NCI-H2029 (cell line): ENCODE measurements at places on chromosomes 5 and 9.
A peak's percentile ranks its signal among the peaks of the same experiment; 100 is the strongest.

- DNase-seq = no peak
Observed at GRCh38 chr9:9996259-9996658, 616.5 kb downstream of the PTPRD start.

GRCh38 chr5:75108931-75109596 lies 56.7 kb upstream of the GCNT4 start:
- DNase-seq = no peak

- DNase-seq = no peak
Observed at GRCh38 chr5:13866792-13867191, 77.7 kb downstream of the DNAH5 start.

DNA sequence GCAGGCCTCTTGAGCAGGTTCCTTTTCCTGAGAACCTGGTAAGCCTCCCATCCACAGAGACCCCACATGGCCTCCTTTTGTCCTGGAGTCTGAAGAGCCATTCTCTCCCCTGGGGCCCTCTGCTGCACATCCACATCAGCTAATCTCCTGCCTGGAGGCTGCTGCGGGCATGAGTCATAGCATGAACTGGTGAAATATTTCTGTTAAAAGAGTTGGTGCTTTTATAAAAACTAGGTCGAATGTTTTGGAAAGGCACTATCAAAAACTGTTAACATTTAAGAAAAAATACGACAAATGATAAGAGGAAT lies 399.4 kb downstream of the CTNND2 start:
- no peak for DNase-seq

DNA sequence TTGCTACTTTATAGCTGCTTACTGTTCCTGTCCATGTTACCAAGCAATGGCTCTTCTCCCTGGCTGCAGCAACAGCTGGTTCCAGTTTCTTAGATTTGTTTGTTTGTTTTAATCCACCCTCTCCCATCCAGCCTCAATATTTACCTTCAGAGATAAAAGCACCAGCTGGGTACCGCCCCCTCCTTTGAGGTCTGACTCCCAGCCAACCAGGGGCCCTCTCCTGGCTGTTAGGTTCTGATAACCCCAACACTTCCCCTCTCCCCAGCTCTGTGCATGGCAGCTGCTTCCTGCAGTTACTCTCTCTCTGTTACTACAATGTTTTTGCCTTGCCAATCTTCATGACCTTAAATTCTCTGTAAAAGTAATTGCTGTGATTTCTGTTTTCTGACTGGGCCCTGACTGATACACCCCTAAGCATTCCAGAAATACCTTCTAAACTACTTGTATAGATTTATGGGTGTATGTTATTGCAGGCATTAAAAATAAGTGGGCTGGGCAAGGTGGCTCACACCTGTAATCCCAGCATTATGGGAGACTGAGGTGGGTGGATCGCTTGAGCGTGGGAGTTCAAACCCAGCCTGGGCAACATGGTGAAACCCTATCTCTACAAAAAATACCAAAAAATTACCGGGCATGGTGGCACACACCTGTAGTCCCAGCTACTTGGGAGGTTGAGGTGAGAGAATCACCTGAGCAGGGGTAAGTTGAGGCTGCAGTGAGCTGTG lies 2.6 kb upstream of the GCNT1 start:
- peak; percentile 91 for DNase-seq

- no peak for DNase-seq
Observed at GRCh38 chr5:134784241-134784920, 25.8 kb downstream of the DDX46 start.

DNA sequence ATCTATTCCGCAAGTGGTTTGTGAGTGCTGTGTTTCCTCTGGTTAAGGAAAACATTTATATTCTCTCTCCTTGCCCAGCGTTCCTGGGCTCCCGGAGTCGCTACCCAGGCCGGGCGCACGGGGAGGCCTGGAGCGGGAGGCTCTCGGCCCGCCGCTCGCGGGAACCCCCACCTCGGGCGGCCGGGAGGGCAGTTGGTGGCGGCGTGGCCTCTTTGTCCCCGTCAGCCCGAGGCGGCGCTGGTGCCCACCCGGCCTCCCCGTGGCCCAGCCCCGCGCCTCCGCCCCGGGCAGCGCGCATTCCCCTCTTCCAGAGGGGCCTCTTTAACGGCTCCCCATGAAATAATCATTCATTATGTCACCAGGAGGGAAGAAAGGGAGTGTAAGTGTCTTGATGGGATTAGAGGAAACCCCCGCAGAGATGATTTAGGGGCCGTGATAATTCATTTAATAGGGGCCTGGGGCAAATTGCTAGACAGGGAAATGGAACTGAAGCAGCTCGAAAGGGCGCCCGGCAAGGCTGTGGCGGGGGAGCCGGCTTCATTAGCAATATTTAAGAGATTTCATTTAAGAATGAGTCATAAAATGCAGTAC lies 181.9 kb upstream of the TBCA start:
- DNase-seq = no peak

DNA sequence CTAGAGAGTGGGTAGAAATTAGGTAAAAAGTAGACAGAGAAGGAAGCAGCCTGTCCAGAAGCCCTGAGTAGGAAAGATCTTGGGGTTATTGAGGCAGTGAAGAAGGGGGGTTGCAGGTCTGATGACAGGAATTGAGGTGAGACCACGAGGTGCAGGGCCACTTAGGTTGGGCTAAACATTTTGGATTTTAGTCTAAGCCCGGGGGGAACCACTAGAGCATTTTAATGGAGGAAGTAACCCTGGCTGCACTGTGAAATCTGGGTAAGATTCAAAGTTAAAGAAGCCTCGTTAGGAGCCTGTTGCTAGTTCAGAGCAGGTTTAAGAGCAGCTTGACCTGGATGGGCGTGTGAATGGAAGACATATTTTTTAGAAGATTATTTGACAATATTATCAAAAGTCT lies 38.3 kb downstream of the MAP3K1 start:
- DNase-seq = no peak

- no peak for DNase-seq
Observed at GRCh38 chr5:118015511-118015910, 972.8 kb downstream of the DTWD2 start.

GRCh38 chr9:82991671-82992070 lies 71.3 kb downstream of the RASEF start:
- DNase-seq = peak; percentile 75

DNA sequence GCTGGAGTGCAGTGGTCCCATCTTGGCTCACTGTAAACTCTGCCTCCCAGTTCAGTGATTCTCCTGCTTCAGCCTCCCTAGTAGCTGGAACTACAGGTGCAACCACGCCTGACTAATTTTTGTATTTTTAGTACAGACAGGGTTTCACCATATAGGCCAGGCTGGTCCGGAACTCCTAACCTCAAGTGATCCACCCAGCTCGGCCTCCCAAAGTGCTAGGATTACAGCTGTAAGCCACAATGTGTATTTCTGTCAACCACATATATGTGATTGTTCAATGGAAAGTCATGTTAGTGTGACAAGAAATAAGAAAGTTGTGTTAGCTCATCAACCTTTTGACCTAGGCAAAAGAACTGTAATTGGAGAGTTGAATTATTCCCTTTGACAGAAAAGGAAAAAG lies 677.1 kb upstream of the CHD1 start:
- DNase-seq = no peak

- no peak for DNase-seq
Observed at GRCh38 chr9:88920645-88921044, 70.6 kb upstream of the S1PR3 start.

DNA sequence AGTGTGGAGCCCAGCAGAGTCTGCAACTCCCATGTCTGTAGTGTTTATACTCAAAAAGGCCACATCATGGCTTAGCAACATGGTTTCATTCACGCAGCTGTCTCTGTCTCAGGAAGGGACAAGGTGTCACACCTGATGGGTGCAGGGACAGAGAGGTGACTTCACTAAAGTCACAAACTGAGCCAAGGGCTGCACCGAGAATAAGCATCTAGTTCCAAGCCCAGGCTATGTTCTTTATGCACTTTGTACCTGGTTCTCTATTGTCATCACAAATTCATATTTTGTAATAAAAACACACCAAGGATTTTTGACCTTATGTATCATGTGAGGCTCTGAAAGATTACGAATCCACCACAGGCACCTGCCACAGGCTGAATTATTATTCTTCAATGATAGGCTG lies 64.9 kb upstream of the STK32A start:
- no peak for DNase-seq

GRCh38 chr5:40799258-40799657 lies 1.1 kb upstream of the PRKAA1 start:
- DNase-seq = no peak

DNA sequence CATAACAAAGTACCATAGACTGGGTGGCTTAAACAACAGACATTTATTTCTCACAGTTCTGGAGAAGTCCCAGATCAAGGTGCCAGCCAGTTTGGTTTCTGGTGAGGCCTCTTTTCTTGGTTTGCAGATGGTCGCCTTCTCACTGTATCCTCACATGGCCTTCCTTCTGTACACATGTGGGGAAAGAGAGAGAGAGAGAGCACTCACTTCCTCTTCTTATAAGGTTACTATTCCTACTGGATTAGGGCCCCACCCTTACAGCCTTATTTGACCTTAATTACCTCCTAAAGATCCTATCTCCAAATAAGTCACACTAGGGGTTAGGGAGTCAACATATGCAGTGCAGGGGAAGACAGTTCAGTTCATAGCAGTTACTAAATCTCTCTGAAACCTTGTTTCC lies 205.6 kb upstream of the GDNF start:
- no peak for DNase-seq

GRCh38 chr9:74078647-74079046 lies 418.5 kb upstream of the RORB start:
- DNase-seq = no peak

DNA sequence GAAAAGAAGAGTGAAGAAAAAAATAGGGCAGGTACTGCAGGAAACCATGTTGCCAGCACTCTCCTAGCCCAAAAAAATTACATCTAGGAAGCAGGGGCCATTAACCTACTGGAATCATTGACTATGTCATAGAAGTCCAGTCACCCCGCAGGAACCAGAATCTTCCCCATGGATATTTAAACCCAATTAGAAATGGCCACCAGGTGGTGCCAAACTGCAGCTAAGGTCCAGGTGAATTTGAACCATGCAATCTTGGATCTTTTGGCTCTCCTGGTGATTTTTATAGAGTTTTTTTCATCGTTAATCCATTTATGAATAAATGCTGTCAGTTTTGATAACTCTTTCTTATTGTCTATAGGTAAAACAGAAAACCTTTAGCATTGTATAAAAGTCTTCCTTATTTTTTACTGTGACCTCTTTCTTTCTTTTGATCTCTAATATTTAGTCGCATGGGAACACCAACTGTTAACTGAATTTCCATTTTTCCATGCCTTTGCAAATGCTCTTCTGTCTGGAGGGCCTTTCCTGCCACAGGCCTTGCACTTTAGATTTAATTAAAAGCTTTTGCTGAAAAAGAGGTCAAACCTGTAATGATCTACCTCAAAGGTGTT lies 147.5 kb upstream of the FGF10 start:
- peak; percentile 3 for DNase-seq

DNA sequence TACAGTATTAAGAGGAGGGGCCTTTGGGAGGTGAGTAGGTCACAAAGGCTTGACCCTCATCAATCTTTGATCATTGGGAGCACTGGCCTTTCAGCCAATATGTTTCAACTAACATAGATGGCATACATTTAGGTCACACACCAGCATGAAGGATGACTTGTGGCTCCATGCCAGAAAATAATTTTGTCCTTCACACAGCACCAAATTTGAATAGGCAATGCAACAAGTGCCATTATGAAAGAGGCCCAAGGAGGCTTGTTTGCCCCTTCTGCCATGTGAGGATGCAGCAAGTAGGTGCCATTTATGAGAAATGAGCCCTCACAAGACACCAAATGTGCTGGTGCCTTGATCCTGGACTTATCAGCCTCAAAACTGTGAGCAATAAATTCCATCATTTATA lies 81.1 kb downstream of the JAKMIP2 start:
- no peak for DNase-seq

- DNase-seq = peak; percentile 81
Observed at GRCh38 chr9:1495282-1496030, 445.3 kb downstream of the DMRT2 start.

DNA sequence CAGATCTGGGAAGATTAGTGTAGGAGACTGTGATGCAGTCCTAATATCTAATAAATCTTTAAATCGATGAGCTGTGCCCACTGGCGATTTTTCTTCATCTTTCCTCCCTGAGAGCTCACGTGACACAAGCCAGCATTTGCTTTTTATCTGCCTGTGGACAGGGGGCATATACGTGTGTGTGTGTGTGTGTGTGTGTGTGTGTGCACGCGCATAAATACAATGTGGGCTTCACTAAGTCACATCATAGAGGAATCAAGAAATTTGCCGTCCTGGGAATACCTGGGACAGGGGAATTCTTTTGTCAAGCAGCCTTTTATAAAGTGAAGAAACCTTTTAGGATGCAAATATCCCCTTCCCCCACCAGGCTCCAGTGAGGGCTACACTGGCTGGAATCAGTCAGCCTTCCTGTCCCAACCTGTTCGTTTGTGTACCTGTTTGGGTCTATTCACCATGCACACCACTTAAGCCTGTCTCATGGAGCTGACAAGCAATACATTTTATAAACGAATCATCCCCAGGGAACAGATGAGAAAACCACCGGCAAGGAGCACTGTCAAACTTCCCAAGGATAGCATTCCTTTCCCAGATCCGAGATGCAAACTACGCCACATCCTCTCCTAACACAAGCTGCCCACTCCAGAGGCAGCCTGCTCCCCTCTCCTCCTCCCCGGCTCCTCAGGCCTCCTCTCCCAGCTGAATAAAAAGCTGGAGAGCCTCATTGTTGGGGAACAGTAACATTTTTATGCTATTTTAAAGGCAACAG lies 2.7 kb downstream of the EPB41L4B start:
- DNase-seq = peak; percentile 61

DNA sequence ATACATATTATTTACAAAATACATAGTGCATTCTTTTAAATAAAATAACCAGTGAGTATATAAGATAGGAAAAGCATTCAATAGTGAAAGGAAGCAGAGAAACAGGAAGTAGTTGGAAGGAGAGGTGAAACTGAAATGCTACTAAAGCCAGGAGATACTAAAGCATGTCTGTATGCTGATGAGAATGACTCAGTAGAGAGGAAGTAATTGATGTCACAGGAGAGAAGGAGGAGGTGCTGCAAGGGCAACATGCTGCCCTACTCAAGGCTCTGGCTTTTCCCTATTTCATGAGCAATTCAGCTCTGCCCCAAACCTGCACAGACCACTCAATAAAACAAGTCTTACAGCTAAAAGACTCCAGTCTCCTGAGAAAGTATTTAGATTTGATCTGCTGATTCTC lies 108.5 kb upstream of the TXNDC8 start:
- no peak for DNase-seq

DNA sequence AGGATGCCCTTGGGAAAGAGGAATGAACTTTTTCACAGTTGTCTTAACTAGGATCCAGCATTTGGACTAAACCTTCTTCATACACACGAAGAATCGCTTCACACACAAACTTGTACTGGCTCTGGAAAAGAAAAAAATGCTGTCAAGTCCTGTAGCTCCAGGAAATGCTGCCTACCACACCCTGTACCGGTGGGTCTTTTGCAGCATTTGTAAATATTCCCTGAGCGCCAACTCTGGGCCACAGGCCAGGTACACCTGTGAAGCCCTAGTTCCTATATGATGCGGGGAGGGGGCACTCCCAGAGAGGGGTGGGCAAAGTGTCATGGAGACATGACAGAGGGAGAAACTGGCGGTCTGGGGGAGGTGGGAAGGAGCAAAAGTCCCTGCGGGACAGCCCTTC lies 58.7 kb upstream of the EPB41L4B start:
- no peak for DNase-seq

DNA sequence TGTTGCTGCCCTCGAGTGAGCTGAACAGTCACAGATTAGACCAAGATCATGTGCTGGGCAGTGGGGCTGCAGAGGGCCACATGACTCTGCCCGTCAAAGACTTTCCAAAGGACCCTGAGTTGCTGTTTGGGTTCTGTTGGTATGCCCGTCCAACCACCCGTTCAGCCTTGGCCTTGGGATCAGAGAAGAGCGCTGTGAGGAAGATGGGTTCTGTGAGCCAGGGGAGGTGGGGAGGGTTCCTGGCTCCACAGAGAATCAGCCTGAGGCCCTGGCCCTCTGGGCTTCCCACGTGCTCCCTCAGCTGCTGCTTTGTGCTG lies 72.6 kb downstream of the RGS3 start:
- DNase-seq = no peak
